Osteoblast (primary cell): ENCODE measurements at places on chromosomes 1 and 21. TPM values are rescaled to one million over a fixed set of nuclear protein-coding genes. Genes with fewer than 3 reads are reported as not detected.
A peak's percentile ranks its signal among the peaks of the same experiment; 100 is the strongest.

DNA sequence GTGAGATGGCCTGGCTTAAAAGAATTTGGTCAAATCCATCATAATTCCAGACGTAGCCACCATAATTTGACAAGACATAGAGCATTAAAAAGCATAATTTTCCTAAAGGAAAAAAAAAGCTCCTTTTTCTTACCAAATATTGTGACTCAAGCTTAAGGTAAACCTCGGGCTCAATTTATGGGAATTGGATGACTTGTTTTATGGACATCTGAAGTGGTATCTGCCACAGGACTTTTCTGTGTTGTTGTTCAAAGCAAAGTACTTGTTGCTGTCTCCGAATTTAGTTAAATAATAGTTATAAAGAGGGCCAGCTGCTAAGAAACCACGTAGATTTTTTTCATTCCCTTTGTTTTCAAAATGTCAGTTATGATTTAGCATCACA is 1.1 kb downstream of the MPZL1 start:
- DNase-seq, result no peak

DNA sequence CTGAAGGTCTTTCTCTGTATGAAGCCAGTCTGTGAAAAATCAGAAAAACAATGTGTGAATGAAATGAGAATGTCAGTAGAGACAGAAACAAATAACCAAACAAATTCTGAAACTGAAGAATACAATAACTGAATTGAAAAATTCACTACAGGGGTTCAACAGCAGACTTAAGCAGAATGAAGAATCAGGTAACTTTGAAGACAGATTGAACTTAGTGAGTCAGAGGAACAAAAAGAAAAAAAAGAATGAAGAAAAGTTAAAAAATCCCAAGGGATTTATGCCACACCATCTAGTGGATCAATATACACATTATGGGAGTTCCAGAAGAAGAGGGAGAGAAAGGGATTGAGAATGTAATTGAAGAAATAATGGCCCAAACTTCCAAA is 14.6 kb downstream of the ZNF691 start:
- no peak for DNase-seq

- DNase-seq, result no peak
Observed at GRCh38 chr1:200015811-200016210, 11.7 kb upstream of the NR5A2 start.

GRCh38 chr1:14524826-14525636 is 73.5 kb upstream of the KAZN start:
- DNase-seq, result no peak

GRCh38 chr21:40964691-40965090 is 117.7 kb upstream of the DSCAM start:
- DNase-seq, result no peak

DNA sequence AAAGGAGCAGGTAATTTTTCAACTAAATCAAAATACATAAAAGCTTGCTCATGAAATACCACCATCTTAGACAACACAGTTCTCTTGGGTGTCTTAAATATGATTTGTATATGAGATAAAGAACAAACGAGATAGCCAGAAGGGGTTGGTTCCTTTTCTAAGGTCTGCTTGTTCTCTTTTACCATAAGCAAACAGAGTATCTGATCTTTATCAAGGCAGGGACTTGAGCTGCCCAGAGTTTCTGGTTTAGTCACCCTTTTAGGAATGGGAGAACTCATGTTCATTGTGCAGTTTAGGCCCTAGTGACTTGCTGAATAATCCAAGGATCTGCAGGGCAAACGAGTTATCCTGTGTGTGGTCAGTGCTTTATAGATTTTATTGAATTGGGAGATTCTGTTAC is 3.0 kb upstream of the SUCO start:
- no peak for DNase-seq

DNA sequence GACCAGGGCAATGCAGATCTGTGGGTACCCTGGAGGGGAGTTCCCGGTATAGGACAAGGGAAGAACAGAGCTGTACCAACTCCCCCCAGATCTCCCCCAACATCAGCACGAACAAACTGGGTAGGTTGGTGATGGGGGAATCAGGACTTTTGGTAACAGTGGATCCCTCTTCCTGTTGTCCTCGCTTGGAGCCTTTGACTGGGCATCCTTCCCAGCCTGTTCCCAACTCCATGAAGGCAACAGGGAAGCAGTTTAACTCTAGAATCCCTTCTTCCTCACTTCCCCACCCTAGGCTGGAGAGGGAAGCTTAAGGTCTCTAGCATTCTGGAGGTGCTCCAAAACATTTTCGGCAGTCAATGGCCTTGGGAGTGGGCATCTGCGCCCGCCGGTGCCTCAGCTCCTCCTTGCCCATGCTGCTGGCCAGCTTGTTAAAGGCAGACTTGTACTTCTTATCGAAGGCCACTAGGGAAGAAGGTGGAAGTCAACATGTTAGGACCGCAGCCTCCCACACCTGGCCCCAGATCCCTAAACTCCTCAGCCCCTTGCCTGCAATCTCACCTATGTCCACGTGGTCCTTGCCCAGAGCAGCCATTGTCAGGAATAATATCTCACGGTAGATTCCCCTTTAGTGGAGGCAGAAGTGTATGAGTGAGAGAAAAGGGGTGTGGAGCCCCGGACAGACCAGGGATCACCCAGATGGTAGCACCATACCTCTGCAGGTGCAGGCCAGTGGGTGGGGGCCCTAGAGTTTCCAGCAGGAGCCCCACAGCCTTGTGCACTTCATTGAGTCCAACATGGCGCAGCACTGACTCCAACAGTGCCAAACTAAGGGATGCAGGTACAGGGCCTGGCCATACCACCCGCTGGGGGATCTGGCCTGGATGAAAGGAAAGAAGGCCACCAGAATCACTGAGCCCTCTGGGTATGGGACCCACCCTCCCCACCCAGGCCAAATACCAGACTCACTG is 7.5 kb upstream of the GATAD2B start:
- DNase-seq, result peak; percentile 41

- DNase-seq, result no peak
Observed at GRCh38 chr1:89259283-89259971, 13.2 kb downstream of the GBP5 start.

DNA sequence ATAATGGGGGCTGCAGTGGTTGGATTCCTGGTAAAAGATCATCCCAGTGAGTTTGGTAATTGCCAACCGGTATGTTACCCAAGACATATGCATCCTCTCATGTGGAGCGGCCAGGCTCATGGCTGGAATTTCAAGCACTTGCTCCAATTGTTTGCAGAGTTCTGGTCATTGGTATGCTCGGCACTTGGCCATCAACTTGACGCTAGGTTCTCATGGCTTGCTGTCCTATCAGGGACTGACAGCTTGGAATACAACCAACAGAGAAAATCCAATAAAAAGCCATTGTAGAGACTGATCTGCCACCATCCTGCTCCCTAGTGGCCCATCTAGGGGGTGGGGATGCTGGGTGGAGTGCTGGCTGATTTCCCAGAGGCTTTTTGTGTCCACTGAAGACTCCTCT is 120.9 kb downstream of the EDEM3 start:
- DNase-seq, result no peak

DNA sequence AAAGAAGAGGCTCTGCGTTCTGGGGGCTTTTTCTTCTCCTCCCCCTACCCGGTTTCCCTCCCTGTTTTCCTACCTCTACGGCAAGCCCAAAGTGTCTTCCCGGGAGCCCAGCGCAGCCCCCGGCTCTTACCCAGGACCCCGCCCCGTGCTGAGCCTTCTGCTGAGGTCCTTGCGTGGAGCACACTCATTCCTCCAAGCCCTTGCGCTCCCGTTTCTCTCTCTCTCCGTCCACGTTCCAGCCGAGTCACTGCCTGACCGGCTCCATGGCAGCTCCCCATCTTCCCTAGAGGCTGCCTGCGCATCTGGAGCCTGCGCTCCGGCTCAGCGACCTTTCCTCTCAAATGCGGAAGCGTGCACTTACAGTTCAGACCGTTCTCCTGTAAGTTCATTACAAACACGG is 24.9 kb upstream of the PDXK start:
- DNase-seq, result peak; percentile 6

DNA sequence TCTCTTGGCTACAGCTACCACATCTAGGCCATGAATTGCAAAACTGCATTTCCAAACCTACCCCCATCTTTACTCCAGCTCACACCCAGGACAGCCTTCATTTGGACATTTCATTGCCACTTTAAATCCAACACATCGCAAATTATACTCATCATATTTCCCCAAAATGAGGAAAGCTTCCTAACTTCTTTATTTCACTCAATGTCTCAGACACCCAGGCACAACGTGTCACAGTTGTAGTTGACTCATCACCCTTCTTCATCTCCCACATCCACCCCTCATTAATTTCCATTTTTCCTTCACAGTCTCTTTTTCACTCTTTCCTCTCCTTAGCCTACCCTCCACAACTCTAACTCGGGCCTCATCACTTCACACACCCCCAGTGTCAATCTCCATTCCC is 6.7 kb downstream of the OTUD7B start:
- peak; percentile 14 for DNase-seq

GRCh38 chr1:23562137-23562876 is 3.0 kb upstream of the ID3 start:
- DNase-seq, result peak; percentile 98

DNA sequence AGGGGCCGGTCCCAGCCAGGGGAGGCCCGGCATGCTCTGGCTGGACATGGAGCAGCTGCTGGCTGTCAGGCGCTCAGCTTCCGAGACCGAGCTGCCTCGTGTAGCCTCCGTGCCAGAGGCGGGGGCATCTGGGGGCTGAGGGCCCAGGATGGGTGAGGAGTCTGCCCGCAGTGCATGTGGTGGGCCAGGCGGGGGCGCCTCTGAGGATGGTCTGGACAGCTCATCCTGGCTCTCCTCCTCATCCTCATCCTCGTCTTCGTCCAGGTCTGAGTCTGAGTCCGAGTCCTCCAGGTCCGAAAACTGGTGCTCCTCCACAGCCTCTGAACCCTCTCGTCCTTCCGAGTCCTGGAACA is 28.9 kb upstream of the EDN2 start:
- no peak for DNase-seq

DNA sequence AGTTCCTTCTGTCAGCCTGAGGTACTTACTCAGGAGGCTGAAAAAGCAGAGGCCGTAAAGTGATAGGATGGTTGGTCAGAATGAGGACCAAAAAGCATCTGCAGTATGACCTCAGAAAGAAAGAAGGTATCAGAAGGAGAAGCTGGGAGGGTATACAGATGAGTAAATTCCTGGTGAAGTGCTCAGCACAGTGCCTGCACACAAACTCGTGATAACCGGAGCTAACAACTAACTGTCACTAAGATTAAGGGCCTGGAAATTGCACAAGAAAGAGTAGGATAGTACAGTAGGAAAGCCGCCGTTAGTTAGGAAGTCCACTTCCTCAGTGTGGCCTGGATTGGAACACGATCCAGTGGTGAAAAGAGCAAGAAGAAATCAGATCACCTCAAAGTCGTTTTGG is 62.6 kb downstream of the VPS26C start:
- peak; percentile 56 for DNase-seq

DNA sequence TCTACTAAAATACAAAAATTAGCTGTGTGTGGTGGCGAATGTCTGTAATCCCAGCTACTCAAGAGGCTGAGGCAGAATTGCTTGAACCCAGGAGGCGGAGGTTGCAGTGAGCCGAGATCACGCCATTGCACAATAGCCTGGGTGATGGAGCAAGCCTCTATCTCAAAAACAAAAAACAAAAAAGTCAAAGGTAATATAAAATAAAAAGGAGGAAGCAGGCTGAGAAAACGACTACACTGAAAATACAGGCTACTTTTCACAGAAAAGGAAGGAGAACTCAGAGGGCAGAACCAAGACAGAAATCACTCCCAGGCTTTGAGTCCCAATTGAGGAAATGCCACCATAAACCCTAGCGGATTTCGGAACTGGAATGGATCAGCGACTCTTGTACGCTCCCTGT is 5.9 kb upstream of the A3GALT2 start:
- DNase-seq, result peak; percentile 3

DNA sequence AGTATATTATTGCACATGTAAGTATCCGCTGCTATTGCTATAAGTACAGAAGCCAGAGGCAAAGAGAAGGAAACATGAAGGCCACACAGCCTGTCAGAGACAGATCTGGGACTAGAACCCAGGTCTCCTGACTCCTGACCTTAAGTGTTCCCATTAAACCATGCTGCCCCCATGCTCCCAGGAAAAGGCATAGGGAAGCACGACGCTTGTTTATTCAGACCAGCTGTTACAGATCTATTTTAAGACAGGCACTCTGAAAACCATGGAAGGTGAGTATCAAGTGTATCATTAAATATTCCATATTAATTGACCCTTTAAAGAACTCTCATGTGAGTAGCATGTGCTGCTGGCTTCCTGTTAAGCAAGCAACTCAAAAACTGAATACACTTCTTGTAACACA is 11.4 kb downstream of the VAV3 start:
- no peak for DNase-seq

GRCh38 chr1:10745383-10745782 is 51.1 kb downstream of the CASZ1 start:
- DNase-seq, result no peak

Gene C4BPA
- total RNA-seq, result not detected in 2 replicates

Gene RHEX
- total RNA-seq, result not detected in 2 replicates

Gene RCC2
- total RNA-seq, result 61.9 and 71.3 TPM in 2 replicates

Gene FCER1A
- total RNA-seq, result not detected in 2 replicates

Gene PDZK1
- 0.29 and 0.36 TPM in 2 replicates for total RNA-seq

Gene SUSD4
- total RNA-seq, result 0.29 TPM in 1 of 2 replicates, not detected in the other

Gene TTC24
- not detected in 2 replicates for total RNA-seq

Gene SLC22A15
- total RNA-seq, result 14.5 and 16.2 TPM in 2 replicates

Gene MAP3K21
- under 0.01 TPM in 2 replicates for total RNA-seq

Gene AVPR1B
- total RNA-seq, result not detected in 2 replicates

Gene U2AF1
- total RNA-seq, result 18.3 and 26.4 TPM in 2 replicates

Gene SH2D1B
- not detected in 2 replicates for total RNA-seq

Gene C8B
- total RNA-seq, result not detected in 2 replicates

Gene DNALI1
- total RNA-seq, result 6.5 and 7.2 TPM in 2 replicates

Gene CHODL
- total RNA-seq, result not detected in 2 replicates

Gene SPRR2G
- not detected in 2 replicates for total RNA-seq

Gene USH2A
- total RNA-seq, result under 0.01 and 0.29 TPM in 2 replicates
